ENCODE measurements at places on chromosomes 5 and 9.

- no peak for DNase-seq
Observed at GRCh38 chr5:76219636-76220035, 136.5 kb downstream of the SV2C start.

GRCh38 chr5:98586581-98586980 is 186.9 kb upstream of the RGMB start:
- DNase-seq, result no peak

DNA sequence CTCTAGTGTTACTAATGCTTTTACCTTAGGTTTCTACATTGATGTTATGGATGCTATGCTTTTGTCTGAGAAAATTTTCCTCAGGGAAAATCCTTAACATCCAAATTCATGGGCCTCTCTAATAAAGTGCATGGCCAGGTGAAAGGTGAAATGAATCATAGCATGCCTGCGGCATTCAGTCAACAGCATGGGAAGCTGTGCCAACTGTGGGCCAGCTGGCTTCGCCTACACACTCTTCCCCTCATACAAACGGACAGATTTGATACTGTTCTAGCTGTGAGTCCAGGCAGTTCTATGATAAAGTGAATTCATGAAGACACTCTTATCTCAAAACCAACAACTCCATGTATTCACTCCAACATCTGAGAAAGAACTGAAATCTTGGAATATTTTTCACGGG is 374.1 kb downstream of the PLK2 start:
- DNase-seq, result no peak

DNA sequence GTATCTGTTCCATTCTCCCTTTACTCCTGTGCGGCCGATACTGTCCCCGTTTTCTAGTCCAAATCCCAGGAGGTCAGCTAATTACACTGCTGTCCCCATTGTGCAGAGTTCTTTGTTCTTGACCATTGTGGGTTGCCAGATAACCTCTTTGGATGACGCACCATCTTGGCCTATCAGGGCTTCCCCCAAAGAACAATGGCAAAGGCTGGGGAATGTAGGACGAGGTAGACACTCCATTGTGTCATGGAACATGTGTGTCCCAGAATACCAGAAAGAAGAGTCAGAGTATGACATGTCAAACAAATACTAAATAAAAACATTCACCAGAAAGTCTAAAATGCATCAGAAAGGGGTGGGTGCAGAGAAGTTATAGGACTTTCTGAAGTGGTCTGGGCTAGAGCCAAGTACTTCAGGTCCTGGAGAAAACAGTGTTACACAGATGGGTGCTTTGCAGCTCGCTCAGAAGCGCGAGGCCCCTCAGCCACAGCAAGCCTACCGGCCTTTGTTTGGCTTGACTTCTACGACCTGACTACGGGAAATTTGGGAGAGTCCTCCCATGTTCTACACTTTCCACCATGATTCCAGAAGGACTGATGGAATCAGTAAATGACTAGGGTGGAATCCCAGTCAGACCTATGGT is 83.2 kb upstream of the SSBP2 start:
- DNase-seq, result no peak

DNA sequence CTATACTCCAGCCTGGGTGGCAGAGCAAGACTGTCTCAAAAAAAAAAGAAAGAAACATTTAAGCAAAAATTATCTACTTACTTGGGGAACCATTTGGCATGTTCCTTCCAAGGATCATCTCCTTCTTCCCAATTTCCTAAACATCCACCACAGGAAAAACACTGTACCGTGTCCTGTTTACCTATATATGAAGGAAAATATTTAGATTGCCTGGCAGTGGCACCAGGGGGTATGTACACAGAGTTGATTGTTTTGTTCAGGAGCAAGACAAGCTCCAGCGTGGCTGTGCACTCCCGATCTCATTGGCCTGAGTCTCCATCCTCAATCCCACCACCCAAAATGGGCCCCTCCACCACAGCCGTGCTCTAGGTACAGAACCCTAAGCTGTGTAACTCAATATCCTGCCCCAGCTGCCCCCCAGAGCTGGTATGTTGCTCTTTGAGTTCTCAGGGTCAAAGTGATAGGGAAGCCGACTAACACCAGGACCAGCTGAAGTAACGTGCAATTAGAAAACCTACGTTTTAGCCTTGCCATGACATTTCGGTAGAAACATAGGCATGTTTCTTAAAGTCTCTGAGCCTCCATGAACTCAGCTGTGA is 13.8 kb downstream of the NAIP start:
- DNase-seq, result no peak

DNA sequence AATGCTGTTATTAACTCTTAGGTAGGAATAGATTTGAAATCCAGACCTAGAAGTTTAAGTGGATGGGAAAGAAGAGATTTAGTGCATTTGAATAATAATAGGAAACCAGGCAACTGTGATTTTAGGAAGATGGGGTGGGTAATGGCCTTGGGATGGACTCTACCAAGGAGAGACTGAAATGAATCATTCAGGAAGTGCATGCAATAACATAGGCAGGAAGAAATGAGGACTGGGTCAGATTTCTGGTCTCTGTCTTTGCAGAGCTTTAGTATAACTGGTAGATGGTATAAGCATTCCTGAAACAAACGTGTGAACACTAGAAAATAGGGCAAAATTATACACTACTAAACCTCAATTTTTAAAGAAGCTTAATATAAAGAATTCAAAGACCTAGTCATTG is 274.4 kb upstream of the CLINT1 start:
- no peak for DNase-seq

GRCh38 chr5:1028481-1029281 is 20.1 kb downstream of the NKD2 start:
- DNase-seq, result no peak
